Stimulated activated CD8-positive, alpha-beta memory T cell treated with anti-CD3 and anti-CD28 coated beads, Interleukin-15, amount 100 ng/mL, for 1 hour (primary cell): ENCODE measurements at places on chromosomes 2 and 18.

DNA sequence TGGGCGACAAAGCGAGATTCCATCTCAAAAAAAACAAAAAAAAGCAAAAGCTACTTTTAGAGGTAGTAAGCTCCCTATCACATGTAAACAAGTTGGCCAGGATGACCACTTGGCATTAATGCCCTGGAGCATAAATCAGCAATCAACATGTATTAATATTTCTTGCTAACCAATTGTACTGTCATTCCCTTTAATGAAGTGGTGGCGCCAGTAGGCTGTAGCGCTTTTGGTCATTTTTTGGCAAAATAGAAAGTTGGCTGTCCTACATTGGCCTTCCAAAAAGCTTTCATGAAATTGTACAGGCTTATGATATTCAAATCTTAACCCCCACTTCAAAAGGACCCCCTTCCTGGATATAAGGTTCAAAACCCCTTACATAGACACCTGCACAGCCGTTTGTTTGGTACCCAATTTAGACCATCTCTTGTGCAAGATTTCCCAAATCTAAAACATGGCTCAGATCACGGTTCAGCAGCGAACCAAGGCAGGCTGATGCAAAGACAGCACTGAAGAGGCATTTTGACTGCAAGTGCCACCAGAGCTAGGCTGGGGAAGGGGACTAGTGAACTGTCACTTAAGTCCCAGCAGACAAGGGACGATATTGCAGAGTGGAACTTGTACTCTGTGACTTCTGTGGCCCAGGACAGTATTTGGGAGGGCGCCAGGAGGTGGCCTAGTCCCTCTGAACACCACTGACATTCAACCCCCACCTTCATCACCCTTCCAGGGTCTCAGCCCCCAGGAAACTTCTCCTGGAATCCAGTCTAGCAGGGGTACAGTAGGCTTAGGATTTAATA, 31.9 kb downstream of the SMAD7 start:
- no peak for DNase-seq

DNA sequence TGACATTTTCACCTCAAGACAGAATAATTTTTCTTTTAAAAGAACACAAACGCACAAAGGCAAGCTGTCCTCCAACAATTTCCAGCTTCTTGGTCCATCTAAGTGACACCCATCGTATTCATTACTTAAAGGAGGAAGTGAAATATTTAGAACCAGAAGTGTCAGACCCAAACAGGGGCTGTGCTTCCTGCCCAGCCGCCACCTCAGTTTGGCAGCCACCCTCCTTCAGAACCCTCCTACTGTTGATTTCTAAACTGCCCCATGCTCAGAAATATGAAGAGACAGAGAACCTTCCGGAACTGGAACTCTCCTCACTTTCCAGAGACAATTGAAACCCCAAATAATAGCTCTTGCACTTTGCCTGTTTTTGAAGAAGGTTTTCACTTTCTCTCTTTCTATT, 734.8 kb upstream of the SALL3 start:
- DNase-seq = no peak

DNA sequence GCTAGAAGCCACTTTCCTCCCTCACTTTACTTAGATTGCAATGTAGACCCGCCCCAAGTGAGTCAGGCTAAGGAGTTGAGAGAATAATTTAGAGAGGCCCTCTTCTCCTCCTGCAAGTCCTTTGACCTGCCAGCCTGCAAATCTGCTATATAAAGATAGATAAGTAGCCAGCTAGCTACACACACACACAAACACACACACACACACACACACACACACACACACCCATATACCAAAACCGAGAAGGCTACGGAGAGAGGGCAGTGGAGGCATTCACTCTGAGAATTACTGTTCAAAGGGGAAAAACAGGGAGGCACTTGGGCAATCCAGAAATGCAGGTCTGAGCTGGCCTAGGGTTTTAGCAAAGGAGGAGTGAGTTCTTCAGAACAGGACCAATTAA, 23.0 kb upstream of the SMAD7 start:
- DNase-seq = no peak

DNA sequence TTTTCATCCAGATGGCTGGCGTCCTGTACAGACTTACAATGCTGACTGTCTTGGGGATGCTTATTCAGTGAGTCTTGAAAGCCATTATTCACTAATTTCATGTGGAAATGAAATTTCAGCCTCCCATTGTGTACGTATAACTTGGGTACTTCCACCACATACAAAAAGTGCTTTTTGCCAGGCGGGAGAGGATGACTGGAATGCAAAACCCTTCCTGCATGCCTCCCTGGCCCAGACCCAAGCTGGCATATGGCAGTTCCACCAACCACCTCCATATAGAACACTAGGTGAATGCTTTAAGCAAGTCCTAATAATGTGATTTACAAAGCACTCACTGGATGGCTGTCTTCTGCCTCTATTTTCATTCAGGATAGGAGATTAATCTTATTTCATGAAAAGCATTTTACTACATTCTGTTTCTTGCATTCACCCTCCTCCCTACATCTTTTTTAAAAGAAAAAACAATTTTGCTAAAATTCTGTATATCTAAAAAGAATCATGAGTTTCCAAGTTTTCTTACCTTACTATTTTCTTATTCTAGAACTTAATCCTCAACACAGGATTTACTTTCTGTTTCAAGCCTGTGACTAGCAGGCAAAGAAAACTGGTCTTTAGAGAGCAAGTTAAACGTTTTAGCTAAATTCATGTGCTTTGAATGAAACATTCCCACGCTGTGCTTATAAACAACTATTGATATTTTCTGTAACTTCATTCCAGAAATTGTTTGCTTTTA, 327.6 kb downstream of the NCKAP5 start:
- no peak for DNase-seq

DNA sequence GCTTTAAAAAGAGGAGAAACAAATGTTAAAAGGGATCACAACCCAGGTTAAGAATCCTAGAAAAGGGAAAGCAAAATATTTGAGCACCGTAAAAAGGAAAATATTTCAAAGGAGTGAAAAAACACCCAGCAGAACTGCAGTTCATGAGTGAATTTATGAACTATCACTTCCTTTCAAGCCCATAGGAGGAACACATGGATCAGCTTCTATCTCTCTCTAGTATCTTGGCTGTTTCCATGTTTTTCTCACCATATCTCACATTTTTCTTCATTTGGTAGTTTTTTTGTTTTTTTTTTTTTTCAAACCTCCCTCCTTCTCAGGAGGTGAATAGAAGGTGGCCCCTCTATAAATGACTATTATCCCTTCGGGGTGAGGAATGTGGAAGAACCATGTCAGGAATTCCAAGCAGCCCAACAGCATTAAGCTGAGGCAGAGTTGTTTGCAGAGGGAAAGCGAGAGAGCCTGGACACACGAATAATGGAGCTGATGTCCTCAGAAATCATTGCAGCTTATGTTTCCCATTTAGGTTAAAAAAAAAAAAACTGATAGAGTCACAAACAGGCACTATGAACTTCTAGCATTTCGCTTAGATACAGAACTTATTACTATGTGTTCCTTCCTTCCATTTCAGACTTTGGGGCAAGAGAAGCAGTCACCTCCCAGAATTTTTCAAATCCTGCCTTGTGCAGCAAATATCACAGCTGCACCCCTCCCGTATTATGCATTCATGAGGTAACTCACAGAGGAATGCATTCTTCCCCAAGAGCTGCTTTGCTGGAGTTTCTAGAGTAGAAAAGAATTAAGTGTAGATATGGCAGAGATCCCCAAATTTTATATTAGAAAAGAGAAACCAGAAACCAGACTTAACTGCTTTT, 315.6 kb downstream of the IRS1 start:
- DNase-seq = no peak

DNA sequence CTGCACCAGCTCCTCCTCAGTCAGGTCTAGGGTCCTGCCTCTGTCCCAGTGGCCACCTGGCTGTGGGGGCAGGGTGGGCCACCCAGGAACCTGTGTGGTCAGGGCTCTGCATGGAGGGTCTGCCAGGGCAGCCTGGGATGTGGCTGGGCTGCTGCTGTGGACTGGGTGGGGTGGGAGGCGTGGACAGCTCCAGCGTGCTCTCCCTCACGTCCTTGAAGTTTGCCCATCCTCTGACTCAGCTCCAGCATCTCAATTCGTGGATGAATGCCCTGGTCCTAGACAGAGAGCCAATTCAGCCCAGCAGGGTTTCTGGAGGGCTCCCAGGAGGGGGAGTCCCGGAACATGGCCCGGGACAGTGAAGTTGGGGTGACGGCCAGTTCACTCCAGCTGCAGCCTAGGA, 64.3 kb upstream of the EPAS1 start:
- no peak for DNase-seq

DNA sequence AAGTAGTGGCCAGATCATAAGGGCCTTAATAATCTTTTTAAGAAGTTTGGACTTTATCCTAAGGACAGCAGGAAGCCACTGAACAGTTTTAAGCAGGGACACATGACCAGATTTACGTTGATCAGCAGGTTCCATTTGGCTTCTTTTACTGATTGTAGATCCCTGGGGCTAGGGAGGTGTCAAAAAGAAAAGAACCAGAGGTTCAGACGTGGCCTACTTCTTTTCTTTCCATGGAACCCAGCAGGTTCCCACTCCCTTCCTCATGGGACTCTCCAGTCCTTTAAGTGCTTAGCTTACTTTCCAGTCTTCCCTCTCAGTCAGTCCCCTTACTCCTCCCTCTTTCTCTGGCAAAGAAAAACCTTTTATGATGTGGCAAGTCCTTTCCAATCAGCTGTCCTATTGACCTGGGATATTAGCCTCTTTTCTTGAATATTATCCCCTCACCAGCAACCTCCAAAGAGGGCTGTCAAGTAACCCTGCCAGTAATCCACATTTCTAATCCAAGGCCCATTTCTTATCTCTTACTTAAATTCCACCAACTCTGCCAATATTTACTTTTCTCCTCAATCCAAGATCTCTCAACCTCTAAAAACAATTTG, 33.5 kb downstream of the NHEJ1 start:
- no peak for DNase-seq

GRCh38 chr18:79216176-79216575, 147.0 kb downstream of the ATP9B start:
- no peak for DNase-seq

DNA sequence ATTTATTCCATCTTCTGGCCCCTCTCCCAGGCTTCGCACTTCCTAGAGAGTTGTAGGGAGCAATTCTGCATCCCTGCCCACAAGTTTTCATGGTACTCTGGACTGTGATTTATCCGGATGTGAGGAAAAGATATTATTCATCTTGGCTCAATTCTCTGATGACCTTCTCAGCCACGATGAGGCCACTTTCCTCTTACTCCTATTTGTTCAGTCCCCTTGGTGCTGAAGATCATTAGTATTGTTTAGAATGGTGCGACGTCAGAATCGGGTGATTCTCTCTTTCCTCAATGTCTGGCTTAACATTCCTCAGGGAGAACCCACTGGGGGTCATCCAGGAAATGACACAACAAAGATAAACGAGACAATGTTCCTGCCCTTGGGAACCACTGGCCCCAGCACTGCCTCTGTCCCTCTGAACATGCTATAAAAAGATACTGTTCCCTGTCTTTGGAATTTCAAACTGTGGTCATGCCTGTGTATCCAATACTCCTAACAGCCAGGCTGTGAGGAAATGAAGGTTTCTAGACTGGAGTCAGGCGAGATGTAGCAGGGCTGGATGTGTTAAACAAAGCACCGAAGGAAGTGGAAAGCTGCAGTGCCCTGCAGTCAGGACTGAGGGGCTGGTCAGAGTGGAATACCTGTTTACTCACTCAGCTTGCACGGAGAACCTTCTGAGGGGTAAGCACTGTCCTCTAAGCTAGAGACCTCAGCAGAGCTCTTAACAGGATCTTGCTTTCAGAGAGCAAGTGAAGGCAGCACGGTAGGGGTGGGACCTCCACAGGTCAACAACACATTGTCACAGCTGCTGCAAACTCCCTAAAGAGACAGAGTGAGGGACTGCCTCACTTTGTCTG, 12.9 kb upstream of the GLI2 start:
- DNase-seq = no peak

GRCh38 chr2:41320491-41320890, 727.3 kb upstream of the PKDCC start:
- DNase-seq = no peak

DNA sequence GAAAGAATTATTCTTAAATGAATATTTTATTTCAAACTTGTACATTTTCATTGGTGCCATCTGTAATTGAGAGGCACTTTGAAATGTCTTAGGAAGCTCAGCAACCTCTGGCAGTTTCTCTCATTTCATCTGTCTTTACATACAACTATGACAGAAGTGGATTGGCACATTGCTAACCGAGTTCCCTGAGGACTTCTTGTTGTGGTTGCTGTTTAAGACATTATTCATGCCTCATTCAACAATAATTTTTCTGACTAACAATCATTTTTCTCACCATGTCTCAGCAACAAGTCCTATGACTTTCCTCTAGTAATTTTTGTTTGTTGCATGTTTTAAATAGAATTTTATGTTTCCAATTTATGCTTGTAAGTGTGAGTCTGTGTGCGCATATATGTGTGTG, 284.0 kb upstream of the CWC22 start:
- no peak for DNase-seq

DNA sequence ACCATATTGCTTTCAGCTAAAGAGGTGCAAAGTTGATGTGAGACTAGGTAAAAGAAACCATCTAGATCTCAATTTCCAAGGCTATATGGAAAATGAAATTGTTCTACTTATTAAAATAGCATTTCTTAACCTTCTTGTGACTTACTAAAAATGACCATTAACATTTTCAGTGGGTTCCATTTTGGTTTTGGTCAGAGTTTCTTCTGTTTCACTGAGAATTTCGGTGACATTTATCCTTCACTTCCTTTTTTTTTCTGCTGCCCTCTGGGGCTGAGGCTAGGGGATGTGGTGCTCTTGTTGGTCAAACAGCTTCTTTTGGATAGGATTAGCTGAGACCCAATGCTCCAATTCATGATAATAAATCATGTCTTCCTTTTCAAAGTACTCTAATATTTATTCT, 44.3 kb upstream of the REL start:
- no peak for DNase-seq

GRCh38 chr2:68223419-68223818, 28.9 kb downstream of the PPP3R1 start:
- DNase-seq = no peak

- peak; percentile 70 for DNase-seq
Observed at GRCh38 chr2:181466661-181467576, 9.7 kb downstream of the ITGA4 start.

DNA sequence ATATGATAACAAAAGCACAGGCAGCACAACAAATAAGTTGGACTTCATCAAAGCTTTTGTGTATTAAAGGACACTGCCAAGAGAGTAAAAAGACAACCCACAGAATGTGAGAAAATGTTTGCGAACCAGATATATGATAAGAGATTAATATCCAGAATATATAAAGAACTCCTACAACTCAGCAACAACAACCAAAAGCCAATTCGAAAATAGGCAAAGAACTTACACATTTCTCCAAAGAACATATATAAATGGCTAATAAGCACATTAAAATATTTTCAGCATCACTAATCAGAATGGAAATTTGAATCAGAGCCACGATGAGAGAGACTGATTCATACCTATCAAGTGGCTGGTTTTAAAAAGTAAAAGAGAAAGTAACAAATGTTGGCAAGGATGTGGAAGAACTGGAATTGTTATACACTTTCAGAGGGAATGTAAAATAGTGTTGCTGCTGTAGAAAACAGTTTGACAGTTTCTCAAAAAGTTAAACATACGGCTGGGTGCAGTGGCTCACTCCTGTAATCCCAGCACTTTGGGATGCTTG, 25.2 kb downstream of the EPB41L5 start:
- no peak for DNase-seq

GRCh38 chr2:239026711-239027361, 179.0 kb downstream of the TWIST2 start:
- no peak for DNase-seq

- DNase-seq = no peak
Observed at GRCh38 chr2:37894047-37894446, 31.0 kb upstream of the RMDN2 start.
